Fibroblast of lung (primary cell): ENCODE measurements at places on chromosomes 2 and 18. TPM values are rescaled to one million over a fixed set of nuclear protein-coding genes. Genes with fewer than 3 reads are reported as not detected.

The IL36A gene
- total RNA-seq = not detected in 2 replicates

GRCh38 chr2:132387126-132387525 lies 29.5 kb upstream of the GPR39 start:
- no peaks in the 10 kb centered on the region for H3K36me3 ChIP-seq
- DNase-seq = no peak
- H3K27me3 ChIP-seq = no peaks in the 10 kb centered on the region
- no peaks in the 10 kb centered on the region for H3K4me1 ChIP-seq
- H3K4me3 ChIP-seq = no peak overlapping the region

- H3K36me3 ChIP-seq = no peaks in the 10 kb centered on the region
- no peaks in the 10 kb centered on the region for H3K27me3 ChIP-seq
- H3K4me1 ChIP-seq = peaks cover 7% of the 10 kb centered on the region
- H3K4me3 ChIP-seq = no peak overlapping the region
- peak; percentile 88 for DNase-seq
- no peak overlapping the region for H3K27ac ChIP-seq
Measured at GRCh38 chr2:118112771-118113334, 24.6 kb downstream of the INSIG2 start.

DNA sequence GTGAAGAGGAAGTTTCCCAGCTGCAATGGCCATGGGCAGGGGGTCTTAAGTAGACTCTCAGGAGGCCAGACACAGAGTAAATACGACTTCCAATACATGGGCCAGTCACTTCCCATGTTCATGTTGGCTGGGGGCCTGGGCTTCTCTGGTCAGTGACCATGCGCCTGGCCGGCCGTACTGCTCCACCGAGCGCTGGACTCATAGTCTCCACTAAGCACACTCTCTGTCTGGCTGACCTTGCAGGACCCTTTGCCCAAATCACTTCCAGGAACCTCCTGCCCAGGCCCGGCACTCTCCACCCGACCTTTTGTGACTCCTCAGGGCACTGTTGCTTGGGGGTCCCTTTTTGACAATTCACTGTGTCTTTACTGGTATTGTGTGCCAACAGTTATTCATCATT lies 69.3 kb downstream of the SOWAHC start:
- H3K27ac ChIP-seq = no peak overlapping the region
- peaks cover 2% of the 10 kb centered on the region for H3K27me3 ChIP-seq
- H3K36me3 ChIP-seq = no peaks in the 10 kb centered on the region
- DNase-seq = no peak

DNA sequence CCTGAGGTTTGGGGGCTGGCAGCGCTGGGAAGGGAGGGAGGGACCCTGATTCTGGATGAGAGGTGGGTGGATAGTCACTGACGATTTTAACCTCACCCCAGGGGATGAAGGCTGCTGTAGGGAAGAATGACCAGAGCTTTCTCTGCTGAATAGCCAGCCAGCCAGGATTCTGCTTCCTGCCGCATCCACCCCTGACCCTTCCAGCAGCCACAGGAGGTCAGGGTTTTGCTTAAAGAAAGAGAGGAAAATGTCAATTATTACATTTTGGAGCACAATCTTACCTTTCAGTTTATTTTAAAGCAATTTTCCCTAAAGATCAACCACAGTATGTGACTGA lies 217.7 kb downstream of the GBX2 start:
- no peak for DNase-seq
- no peaks in the 10 kb centered on the region for H3K4me1 ChIP-seq
- no peak overlapping the region for H3K4me3 ChIP-seq
- H3K27me3 ChIP-seq = no peaks in the 10 kb centered on the region
- H3K36me3 ChIP-seq = no peaks in the 10 kb centered on the region

DNA sequence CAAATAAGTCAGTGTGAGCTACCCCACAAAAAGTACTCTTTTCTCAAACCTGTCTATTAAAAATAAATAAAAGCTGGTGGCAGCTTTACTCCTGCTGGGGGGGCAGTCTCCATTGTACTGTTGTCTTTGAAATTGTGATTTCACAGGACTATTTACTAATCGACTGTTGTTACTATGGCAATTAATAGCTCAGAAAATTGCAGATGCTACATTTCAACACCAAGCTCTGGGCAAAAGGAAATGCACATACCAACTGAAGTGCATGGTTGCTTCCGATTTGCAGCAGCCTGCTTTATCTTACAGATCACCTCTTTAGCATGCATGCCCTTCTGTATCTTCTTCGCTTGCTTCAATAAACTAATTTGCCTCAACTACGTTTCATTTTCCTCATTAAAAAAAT lies 117.6 kb upstream of the DAPL1 start:
- H3K4me1 ChIP-seq = no peaks in the 10 kb centered on the region
- H3K27me3 ChIP-seq = no peaks in the 10 kb centered on the region
- no peak overlapping the region for H3K4me3 ChIP-seq
- H3K27ac ChIP-seq = no peak overlapping the region

DNA sequence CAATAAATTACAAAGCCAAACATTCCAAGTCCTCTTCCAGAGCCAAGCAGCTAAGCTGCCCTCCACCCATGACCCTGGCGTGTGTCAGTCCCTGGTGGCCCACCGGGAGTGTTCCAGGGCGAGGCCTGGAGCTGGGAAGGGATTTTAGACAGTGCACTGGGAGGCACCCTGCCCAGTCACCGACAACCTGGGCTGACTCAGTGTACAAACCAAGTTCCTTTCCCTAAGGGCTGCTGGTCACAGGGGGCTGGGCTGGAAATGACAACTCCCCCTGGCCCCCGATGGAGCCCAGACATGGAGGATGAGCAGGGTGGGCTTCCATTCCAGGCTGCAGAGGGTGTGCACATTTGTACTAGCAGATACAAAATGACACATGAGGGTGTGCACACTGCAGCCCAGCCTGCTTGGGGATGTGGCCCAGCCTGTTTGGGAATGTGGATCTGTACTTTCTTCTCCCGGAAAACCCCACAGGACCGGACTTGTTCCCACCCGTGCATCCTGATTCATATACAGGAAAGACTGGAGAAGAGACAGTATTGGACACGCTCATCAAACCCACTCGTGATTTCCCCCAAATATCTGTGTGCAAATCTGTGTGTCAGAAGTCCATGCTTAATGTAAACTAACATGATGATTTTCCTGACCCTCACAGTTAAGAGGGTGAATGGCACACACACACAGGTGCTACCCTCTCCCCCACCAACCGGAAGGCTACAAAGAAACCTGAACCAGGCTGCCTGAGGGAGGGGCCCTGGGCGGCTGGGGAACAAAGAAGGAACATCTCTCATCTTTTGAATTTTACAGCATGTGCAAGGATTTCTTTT lies 58.9 kb downstream of the NDUFA10 start:
- H3K27me3 ChIP-seq = no peaks in the 10 kb centered on the region
- no peak for DNase-seq
- peaks cover 15% of the 10 kb centered on the region for H3K36me3 ChIP-seq
- H3K4me1 ChIP-seq = no peaks in the 10 kb centered on the region

- H3K4me3 ChIP-seq = no peak overlapping the region
- peaks cover 13% of the 10 kb centered on the region for H3K4me1 ChIP-seq
- H3K27ac ChIP-seq = peak overlapping the region; percentile 57
- no peaks in the 10 kb centered on the region for H3K36me3 ChIP-seq
- no peaks in the 10 kb centered on the region for H3K27me3 ChIP-seq
Measured at GRCh38 chr2:1553671-1554295, 140.5 kb downstream of the TPO start.

- no peak overlapping the region for H3K4me3 ChIP-seq
- H3K27me3 ChIP-seq = no peaks in the 10 kb centered on the region
- no peaks in the 10 kb centered on the region for H3K36me3 ChIP-seq
- no peak overlapping the region for H3K27ac ChIP-seq
- DNase-seq = peak; percentile 40
Measured at GRCh38 chr2:149363958-149364357, 33.6 kb downstream of the LYPD6 start.

DNA sequence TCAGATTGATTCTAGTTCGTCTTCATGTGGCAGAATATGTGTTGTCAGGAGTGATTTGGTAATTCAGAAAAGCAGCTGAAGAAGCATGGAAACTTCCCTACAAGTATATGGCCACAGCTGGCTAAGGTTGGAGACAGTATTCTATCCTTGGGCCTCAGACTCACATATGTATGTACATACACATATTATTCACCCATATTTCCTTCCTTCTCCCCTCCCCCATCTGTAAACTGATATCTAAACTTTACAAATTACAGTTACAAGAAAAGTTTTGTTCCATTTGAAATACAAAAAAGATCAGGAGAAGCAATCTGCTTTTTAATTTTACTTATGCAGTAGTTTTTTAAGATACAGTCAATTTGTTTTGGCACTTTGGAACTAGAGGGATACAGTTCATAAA lies 3.1 kb downstream of the SP3 start:
- no peaks in the 10 kb centered on the region for H3K27me3 ChIP-seq
- H3K4me3 ChIP-seq = peak overlapping the region; percentile 99
- H3K27ac ChIP-seq = no peak overlapping the region
- no peaks in the 10 kb centered on the region for H3K36me3 ChIP-seq
